ENCODE measurements at places on chromosomes 16 and 17.

GRCh38 chr16:17635183-17635582 lies 164.4 kb upstream of the XYLT1 start:
- no peak for DNase-seq

- DNase-seq = no peak
Observed at GRCh38 chr17:45748731-45749310, 35.3 kb upstream of the CRHR1 start.

DNA sequence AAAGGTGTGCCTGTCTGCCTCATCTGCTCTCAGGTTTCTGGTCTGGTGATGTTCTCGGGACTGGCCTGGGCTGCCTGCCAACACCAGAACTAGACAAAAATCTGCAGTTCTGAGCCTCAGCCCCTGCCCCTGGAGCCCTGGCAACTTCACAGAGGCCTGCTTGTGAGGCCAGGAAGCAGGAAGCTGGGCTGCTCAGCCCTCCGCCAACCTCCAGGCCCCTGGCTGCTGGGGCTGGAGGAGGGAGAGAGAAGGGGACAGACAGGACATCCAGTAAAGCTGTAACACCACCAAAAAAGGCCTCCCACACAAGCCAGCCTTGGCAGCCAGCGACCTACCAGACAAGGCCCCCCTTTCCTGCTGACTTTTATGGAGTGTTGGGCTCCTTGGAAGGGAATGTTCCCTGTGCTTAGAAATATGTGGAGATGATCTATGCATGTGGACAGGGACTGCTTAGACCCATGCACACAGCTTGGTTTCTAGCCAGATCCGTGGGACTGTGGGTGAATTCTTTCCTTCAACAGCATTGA lies 157.6 kb downstream of the XYLT1 start:
- DNase-seq = no peak

GRCh38 chr16:56866955-56867830 lies 2.2 kb downstream of the SLC12A3 start:
- DNase-seq = peak; percentile 14

GRCh38 chr17:2482218-2482617 lies 29.5 kb downstream of the METTL16 start:
- DNase-seq = no peak

DNA sequence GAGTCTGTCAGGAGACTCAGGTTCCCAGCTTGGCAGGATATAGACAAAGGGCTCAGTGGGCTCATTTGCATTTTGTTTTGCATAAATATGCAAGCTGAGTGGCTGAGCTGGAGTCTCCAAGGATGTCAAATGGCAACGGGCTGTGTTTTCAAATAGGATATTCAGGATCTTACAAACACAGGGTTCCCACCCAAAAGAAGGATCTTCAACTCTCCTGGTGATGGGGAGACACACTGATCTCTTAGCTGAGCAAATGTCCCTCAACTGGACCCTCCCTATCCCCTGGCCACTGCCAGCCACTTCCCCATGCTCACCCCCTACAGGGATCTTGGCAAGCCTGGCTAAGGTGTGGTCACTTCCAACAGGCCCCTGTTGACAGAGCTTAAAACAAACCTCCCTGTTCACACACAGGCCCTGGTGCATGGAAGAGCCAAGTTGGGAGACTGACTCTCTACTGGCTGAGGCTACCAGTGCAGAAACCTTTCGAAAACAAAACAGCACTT lies 61.6 kb downstream of the SOX9 start:
- no peak for DNase-seq

DNA sequence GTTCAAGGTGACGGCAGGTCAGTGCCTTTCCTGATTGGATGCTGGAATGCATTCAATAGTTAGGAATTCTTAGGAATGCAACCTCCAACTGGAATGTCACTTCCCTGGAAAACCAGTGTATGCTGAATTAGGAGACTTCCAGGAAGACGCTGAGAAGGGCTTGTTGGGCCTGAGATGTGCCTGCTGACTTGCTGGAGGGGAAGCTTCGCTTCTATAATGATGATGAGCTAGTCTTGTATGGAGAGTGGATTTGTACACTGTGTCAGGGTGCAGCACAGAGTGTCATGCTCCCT lies 45.6 kb downstream of the SMPD3 start:
- DNase-seq = no peak

DNA sequence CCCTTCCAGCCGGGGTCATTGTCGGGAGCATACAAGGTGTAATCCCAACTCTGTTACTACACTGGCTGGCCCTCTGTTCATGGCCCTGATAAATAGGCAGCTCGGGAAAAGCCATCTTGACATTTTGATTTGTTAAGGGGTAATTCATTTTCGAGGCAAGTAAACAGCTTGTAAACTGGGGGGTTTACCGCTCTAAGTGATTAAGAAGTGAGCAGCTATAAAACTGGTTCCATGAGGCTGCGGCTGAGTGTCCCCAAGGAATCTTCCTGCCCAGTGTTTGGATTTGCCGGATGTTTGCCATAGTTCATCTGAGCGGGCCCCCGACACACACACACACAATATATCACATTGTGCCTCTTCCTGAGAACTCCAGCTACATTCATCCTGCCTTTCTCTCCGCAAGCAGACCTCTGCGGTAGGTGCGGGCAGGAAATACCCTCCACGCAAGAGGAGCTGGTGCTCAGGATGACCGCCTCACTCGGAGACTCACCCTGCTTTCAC lies 92.2 kb downstream of the SOCS1 start:
- DNase-seq = no peak

DNA sequence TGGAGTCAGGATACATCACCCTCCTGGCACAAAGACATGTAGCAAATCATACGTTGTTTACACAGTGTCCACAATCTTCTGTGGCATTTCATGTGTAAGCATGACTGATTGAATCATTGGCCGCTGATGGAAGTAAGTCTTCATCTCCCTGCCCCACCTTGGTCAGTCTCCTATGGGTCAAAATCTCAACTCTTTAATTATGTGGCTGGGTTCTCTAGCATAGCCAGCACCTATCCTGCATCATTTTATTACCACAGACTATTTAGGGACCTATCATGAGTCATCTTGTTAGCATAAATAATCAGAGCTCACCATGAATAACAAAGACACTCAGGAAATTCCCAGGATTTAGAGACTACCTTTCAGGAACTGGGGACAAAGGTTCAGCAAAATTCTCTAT lies 15.9 kb downstream of the TANC2 start:
- no peak for DNase-seq

- DNase-seq = no peak
Observed at GRCh38 chr16:1712791-1713261, 6.8 kb downstream of the MAPK8IP3 start.

GRCh38 chr16:31754998-31755615 lies 118.5 kb upstream of the ZNF267 start:
- DNase-seq = no peak

DNA sequence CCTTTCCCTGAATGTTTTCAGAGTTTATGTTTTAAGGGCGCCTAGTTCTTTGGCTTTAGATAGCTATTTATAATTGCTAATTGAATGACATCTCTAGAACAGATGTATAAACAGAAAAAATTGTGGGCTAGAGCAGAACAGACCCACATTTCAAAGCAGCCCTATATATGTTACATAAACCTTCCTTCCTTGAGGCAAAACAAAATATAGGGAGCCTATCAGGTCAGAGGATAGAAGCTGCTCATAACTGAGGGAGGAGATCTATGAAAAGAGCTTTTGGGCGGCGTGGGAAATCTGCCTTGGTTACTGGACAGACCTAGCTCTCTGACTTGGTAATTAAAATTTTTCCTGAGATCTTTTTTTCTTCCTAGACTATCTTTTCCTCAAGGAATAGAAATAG lies 68.4 kb downstream of the SPAG9 start:
- DNase-seq = no peak

DNA sequence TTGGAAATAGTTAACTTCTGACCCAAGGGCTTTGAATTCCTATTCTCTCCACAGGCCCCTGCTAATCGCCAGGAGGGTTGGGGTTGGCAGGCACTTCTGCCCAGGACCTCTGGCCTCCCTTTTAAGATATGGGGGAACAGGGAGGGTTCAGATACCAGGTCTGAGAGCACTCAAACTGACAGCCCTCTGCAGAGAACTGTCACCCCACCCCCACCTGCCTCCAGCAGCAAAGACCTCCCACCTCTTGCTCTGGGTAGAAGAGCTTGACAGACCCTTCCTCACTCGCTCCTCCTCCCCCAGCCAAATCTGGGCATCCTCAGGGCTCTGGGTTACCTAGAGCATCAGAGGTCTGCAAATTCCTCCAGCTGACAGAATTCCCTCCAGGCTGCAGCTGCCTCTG lies 11.6 kb downstream of the CDH3 start:
- no peak for DNase-seq

DNA sequence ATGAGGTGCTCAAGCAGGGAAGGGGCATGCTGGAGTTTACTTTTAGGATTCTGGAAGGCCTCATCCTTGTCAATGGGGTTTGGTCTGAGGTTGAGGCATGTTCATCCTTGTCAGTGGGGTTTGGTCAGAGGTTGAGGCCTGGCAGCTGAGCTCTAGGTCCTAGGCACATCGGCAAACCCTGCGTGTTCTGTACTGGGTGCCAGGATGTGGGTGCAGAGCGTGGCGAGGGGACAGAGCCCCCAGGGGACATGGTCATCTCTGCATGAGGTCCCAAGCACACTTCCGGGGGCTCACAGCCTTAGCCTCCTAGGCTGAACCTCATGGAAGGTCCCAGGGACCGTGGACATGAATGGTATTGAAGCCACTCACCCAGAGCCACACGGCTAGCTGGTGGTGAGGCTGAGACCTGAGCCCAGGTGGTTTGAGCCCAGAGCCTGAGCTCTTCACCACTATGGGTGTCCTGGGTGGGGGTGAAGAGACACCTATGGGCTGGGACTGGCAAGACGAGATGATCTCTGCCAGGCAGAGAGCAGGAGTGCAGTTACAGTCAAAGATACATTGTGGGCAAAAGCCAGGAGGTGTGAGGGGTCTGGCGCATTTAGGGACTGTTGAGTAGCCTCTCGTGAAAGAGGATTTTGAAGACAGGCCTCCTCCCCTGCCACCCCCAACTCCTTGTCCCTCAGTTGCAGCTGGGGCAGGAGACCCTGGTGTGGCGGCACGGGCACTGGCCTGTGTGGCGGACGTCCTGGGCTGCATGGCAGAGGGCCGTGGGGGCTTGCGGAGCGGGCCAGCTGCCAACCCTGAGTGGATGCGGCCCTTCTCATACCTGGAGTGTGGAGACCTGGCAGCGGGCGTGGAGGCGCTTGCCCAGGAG lies 19.3 kb downstream of the FCSK start:
- no peak for DNase-seq

GRCh38 chr16:58056580-58056979 lies 31.0 kb downstream of the MMP15 start:
- DNase-seq = no peak

- DNase-seq = no peak
Observed at GRCh38 chr17:82839617-82840292, at the start of gene ZNF750. Gene ZNF750 (minus strand): TSS chr17:82840022. CDS start chr17:82832454, 7,568 bp downstream.

GRCh38 chr17:43986225-43986981 lies 18.0 kb upstream of the NAGS start:
- DNase-seq = no peak

DNA sequence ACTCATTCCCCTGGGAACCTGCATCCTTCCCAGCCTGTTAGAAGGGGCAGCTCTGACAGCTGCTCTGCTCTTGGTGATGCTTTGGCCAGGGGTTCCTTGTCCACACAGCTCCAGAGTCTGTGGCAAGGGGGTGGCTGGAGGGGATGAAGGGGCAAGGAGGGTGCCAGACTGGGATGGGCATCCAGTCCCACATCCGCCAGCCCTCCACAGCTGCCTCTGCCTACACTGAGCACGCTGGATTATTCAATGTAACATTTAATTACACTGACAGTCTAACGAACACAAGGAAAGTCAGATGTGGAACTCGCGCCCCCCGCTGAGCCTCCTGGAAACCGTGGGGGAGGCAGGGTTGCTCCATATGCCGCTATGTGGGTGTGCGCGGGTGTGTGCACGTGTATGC lies 101.1 kb downstream of the C16orf78 start:
- DNase-seq = no peak

GRCh38 chr17:68457168-68457538 lies at the start of gene WIPI1:
Gene WIPI1 (minus strand): TSS chr17:68457496. CDS start chr17:68457421, 75 bp downstream.
- DNase-seq = no peak

DNA sequence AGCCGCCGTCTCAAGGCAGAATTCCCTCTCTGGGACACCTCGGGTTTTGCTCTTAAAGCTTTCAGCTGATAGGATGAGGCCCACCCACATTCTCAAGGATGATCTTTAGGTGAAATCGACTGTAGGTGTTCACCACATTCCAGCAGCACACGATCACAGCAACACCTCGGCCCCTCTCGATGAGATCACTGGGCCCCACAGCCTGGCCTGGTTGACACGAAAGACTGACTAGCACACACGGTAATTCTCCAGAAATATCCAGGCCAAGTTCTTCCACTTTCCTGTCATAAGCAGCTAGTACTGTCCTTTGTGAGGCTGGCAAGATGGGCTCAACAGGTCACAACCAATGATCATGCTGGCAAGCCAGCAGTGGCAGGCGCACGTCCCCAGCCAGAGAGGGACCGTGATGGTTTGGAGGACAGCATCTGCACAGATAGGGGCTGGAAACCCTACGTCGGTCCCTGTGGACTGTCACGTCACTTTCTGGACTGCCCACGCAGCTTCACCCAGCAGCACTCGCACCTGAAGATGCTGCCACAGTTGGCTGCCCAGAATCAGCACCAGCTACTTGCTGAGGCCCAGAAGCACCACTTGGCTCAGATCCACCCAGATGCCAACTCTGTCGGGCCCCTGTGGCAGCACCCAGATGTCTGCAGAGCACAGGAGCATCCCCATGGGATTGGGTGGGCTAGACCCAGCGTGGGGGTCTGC lies 17.4 kb downstream of the TMC6 start:
- no peak for DNase-seq

Data from stimulated activated CD8-positive, alpha-beta memory T cell treated with anti-CD3 and anti-CD28 coated beads, Interleukin-4, amount 100 ng/mL, for 4 hours (primary cell).